Cardiac septum (tissue), 1 donor: ENCODE measurements at places on chromosomes 2 and 18. TPM values are rescaled to one million over a fixed set of nuclear protein-coding genes. Genes with fewer than 3 reads are reported as not detected.

DNA sequence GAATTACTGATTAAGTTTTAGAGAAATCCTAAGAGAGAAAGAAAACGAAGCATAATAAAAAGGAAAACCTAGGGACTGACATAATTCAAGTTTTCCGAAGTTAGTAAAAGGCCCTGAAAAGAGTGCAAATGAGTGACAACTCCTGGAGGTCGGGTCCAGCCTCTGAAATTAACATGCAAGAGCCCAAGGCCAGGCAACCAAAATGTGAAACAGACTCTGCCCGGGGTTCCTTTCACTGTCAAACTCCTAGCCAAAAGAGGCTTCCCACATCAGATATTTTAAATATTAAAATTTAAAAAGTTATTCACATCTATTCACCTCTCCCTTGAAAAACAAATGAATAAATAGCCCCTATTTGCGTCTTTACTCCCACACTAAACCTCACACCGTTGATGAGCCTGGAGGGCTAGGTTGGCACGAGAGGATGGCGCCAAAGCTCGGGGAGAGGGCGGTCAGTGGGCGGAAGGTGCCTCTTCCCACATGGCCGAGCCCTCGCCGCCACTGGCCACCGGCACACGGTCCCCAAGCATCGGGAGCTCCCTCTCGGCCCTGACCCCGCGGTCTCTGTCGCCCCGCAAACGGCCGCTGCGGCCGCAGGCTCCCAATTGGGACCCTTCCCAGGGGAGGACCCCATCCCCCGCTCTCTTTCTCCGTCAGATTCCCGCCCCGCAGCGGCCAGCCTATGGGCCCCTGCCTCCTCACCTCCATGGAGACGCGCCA is 630 bp downstream of the PPM1G start:
- peak; percentile 80 for DNase-seq

- no peak for DNase-seq
Observed at GRCh38 chr2:119545754-119546446, 1.7 kb downstream of the CFAP221 start.

GRCh38 chr2:84849271-84849952 is 31.5 kb downstream of the TRABD2A start:
- DNase-seq: no peak

- no peak for DNase-seq
Observed at GRCh38 chr18:7681298-7681697, 114.2 kb downstream of the PTPRM start.

- no peak for DNase-seq
Observed at GRCh38 chr2:136065907-136066306, 52.0 kb downstream of the CXCR4 start.

DNA sequence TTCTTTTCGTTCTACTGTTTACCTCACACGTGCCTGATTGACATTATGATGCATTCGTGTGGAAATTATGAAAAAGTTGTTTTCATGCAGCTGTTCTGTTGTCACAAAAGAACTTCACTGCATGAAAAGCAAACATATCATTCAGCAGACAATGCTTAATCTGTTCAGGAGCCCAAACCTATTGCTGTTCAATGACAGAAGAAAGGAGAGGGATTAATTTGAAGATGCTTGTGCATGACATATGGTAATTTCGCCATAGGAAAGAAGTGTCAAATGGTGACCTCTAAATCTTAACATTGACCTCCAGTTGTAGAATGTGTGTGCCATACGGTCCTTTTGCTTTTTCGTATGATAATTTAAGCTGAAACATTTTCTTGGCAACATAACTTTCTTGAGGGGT is 124.5 kb downstream of the WDR7 start:
- DNase-seq: no peak

Gene MYO7B
- total RNA-seq: 0.78 TPM

GRCh38 chr2:153287109-153287801 is 191.3 kb downstream of the RPRM start:
- no peak for DNase-seq

GRCh38 chr18:8307960-8308359 is 301.3 kb upstream of the RAB12 start:
- no peak for DNase-seq

Gene POTEJ
- total RNA-seq: not detected

DNA sequence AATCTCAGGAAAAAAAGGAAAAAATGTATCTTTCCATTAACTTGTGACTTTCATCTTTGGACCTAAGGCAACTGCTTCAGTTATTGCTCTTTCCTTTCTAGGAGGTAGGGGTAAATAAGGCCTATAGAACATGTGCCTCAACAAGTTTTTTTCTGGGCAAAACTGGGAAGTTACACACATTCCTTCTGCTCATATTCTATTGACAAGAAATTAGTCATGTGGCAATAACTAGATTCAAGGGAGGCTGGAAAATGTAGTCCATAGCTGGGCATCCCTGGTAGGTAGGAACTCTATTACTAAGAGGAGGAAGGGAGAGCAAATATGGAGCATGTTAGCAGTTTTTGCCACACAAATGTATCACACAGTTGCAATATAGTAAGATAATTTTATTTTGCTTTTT is 37.7 kb upstream of the NEMP2 start:
- no peak for DNase-seq

GRCh38 chr2:147826278-147827087 is 18.3 kb upstream of the ACVR2A start:
- DNase-seq: no peak

DNA sequence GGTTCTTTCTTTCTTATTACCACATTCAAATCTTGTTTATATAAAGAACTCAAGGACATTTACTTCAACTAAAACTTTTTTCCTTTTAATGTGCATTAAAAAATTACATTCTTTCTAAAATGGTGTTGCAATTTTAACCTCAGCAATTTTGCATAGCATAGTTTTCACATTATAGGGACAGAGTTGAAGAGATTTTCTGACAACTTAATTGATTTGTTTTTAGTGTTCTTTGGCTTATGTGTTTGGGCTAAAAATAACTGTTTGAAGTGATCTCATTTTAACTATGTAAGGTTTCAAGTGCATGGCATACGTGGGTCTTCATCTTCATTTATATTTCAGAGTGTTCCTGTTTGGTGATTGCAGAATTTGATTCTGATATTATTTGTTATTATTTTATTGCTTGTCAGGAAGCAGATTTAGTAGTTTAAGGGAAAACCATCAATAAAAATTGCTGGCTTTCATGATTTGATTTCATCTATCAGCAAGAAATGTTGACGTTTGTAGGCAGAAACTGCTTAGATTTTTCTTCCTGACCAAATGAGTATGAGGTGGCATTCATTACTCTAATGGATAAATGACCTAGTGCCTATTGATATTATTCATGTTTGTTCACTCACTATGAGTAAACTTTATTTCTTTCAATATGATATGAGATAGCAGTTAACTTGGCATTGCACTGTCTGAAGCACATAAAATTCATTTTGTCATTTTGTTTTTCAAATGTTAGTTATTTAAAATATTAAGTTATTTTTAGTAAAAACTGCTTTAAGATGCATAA is 398.4 kb downstream of the NUP35 start:
- DNase-seq: no peak

DNA sequence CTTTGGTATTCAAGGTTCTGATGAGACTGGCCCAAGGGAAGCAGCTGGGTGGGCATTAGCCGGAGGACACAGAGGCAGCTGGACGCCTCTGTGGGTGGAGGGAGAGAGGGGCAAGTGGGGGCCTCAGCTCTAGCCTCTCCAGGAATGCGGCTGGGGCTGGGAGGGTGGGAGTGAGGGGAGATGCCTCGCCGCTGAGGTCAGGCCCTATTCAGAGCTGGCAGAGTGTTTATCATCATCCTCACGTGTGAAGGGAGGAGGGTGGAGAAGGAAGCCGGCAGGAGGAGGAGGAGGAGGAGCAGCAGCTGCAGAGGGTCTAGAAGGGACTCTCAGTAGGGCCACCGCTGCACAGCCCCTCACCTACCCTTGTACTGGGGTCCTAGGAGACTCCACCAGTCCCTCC is 43.1 kb downstream of the TNS1 start:
- DNase-seq: peak; percentile 82

DNA sequence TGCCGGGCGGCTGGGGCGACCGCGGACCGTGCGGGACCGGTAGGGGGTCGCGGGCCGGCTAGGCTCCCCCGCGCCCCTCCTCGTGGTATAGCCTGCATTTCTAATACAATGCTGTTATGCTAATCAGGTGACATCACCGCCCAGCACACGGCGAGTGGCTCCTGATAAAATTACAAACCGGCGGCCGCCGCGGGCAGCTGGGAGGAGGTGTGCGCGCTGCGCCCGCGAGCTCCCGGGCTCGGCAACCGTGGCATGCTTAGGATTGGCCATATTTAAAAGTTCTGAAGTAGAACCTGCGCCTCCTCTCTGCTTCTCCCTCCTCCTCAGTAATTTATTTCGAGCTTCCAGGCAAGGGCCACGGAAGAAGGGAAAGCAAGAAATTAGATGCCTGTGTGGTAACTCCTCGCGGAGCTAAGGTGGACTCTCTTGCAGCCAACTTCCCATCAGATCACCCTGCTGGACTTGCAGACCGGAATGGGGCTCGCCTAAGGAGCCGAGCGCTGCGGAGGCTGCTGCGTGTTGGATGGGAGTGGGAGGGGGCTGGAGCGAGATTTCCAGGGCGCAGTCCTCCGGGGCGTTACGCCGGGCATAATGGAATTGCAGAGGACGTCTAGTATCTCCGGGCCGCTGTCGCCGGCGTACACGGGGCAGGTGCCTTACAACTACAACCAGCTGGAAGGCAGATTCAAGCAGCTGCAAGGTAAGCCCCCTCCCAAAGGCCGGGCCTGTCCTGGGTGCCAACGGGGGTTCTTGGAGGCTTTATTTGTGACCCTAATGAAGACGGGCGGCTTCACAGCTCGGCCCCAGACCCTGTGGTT is 102.3 kb downstream of the SPTBN1 start:
- peak; percentile 79 for DNase-seq

Gene TTC32
- total RNA-seq: 7.5 TPM

DNA sequence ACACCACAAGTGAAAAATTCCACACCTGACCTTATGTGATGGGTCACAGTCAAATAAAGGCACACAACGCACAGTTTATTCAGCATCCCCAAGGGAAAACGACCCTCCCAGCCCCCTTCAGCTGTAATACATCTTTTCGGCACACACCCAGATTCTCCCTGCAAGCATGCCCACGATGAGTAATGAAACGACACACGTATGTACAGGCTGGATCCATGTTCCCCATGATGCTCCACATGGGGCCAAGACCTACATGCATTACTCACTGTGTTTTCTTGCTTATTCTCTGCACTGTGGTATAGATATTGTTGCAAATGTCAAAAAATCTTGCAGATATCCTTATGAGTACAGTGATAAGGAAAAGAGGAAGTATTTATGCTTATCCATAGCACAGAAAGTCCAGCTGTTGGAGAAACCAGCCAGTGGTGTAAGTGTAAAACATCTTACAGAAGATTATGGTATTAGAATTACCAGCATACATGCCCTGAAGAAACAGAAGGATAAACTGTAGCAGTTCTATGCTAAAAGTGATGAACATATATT is 32.5 kb upstream of the SGPP2 start:
- DNase-seq: no peak

- peak; percentile 66 for DNase-seq
Observed at GRCh38 chr2:31236433-31237205, 2.7 kb downstream of the EHD3 start.

Gene CHCHD5
- 24.9 TPM for total RNA-seq

GRCh38 chr2:174762464-174762863 is 1.8 kb downstream of the CHRNA1 start:
- DNase-seq: no peak

DNA sequence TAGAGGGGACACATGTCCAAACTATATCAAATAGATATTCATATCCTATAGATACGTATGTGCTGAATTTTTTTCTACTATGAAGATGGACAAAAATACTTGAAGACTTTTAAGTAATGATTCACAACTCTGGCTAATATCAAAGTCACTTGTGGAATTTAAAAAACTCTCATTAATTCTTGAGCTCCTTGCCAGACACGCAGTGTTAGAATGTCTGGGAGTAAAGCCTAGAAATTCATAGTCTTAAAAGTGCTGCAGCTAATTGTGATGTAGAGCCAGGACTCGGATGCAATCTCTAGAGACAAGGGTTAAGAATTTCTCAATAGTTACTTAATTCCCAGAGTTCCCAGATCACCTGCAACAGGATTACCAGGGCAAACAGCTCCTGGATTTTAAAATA is 107.4 kb downstream of the ARL6IP6 start:
- no peak for DNase-seq

Gene ANO7
- total RNA-seq: 3.4 TPM

GRCh38 chr18:39698436-39698835 is 2132.8 kb upstream of the CELF4 start:
- DNase-seq: no peak

Gene GKN2
- not detected for total RNA-seq

- no peak for DNase-seq
Observed at GRCh38 chr18:51821610-51822009, 518.4 kb upstream of the DCC start.

DNA sequence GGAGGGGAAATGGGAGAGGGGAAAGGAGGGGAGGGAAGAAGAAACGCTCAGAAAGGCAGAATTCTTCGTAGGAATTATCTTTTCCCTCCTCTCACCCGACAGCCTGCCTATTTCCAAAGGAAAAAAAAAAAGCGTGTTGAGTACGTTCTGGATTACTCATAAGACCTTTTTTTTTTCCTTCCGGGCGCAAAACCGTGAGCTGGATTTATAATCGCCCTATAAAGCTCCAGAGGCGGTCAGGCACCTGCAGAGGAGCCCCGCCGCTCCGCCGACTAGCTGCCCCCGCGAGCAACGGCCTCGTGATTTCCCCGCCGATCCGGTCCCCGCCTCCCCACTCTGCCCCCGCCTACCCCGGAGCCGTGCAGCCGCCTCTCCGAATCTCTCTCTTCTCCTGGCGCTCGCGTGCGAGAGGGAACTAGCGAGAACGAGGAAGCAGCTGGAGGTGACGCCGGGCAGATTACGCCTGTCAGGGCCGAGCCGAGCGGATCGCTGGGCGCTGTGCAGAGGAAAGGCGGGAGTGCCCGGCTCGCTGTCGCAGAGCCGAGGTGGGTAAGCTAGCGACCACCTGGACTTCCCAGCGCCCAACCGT is at the start of gene GAD1:
Gene GAD1 (plus strand): TSS at position 384 of the 589 bp plus-strand sequence. CDS start 1,705 bp downstream, outside the sequence.
- peak; percentile 91 for DNase-seq

GRCh38 chr18:24924066-24924716 is 427.8 kb downstream of the ZNF521 start:
- no peak for DNase-seq

DNA sequence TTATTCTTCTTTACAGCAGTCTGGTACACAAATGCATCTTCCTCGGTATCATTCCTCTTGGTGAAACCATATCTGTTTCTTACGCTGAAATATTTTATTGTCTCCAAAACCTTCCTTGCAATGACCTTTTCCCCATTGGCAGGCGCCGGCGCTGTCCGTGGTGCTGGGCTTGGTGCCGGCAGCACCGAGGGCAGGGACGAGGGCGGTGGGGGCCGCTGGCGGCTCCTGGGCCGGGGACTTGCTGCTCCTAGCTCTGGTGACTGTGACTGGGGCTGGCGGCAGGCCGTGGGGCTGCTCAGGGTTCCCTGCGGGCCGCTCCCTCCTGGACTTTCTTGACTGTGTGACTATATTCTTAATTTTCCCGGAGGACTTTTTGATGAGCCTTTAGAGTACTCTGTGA is 72.5 kb downstream of the GPR39 start:
- no peak for DNase-seq

GRCh38 chr2:105488285-105488684 is 89.4 kb upstream of the FHL2 start:
- DNase-seq: no peak
